HTR-8/SVneo (cell line): ENCODE measurements at places on chromosomes 7 and 10.

DNA sequence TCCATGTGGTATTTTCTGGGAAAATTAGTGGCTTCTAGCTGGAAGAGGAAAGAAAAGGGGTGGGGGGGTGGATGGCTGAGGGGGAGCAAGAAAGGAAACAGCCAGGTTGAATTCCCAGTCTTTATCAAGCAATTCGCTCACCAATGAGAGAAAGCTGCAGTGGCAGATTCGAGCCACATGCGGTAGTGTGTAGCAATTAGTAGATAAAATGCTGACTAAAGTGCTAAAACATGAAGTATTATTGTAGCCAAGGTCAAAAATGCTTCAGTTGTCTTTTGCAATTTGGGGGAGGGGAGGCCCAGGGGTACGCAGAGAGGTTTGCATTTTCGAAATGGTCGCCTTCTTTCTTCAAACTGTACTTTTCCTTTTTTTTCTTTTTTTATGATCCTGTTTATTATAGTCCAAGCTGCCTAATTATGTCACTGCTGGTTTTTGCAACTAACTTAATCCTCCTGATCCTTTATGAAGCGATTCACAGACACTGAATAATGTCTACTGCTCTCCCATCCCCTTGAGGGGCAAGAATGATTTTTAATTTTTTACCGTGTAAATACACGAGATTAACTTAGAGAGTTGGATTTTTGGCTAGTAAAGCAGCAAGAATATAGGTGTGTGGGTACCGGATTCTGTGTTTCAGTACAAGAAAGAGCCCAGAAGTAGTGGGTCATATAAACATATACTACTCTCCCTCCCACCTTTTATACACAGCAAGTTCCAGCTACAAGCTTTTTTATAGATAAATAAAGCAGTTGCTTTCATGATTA is 3.6 kb upstream of the ARID5B start:
- no peak for DNase-seq

- no peak for DNase-seq
Measured at GRCh38 chr10:22029445-22030236, 26.1 kb upstream of the DNAJC1 start.

DNA sequence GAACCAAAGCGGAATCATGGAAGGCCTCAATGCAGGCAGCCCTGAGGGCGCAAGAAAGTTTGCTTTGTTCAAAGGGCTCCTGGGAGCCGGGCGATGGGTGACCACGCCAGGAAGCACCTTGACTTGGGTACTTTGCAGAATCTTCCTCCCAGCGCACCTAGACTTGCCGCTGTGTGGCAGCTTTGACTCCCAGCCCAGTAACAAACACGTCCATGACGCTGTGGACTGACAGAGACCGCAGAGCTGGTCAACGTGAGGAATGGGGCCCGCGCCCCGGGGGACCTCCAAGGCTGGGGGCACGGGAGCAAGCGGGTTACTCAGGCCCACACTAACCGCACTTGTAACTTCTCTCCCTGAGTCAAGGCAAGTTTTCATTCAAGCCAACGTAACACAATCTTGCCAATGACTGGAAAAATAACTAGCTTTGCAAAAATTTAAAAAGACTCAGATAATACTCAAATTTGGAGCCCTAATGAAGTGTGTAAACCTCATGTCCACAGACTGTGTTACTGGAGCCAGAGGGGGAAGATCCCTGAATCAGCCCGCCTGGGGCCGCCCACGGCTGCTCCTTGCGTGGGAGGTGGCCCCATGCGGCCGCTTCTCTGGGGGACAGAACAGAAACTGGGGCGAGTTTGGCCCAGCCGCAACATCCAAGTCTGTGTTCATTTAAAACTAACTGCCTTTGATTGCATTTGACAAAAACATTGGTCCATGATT is 130.8 kb downstream of the DNAJB6 start:
- no peak for DNase-seq

DNA sequence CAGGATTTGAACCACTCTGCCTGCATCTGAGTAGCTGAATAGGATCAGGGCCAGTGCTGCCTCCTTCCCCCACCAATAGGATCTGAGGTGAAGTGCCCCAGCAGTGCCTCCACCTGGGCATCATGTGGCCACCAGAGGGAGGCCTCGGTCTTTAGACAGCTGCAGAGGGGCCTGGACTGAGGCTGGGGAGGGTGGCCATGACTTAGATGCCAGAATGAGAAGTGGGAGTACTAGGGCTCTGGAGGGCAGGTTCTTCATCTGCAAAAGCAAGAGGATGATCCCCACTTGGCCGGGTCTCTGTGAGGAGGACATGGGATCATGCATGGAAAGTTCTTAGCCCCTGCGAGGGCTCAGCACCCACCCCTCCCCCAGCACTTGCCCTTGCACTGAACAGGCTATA is 56.9 kb downstream of the NEUROG3 start:
- peak; percentile 62 for DNase-seq

- DNase-seq = no peak
Measured at GRCh38 chr7:6310271-6310993, 38.0 kb upstream of the CYTH3 start.

- no peak for DNase-seq
Measured at GRCh38 chr7:130957137-130957513, 223.1 kb upstream of the KLF14 start.

DNA sequence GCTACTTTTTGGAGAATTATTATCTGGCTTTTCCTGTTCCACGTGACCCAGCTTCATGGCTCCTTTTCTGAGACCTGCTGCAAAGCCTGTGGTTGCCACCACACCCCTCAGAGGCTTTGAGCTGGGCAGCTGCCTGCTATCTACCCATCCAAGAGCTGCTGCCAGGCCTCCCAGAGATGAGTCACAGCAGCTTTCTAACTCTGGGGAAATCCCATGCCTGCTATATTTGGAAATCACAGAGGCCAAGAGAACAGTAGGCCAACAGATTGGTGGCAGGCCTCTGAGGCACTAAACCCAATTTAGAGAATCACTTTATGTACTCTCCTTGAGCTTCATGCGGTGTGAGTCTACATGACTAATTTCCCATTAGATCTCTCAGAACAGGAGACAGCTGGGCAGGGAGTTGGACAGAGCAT is 35.2 kb downstream of the SGCE start:
- peak; percentile 35 for DNase-seq

- no peak for DNase-seq
Measured at GRCh38 chr7:70005480-70005879, 407.2 kb downstream of the AUTS2 start.

GRCh38 chr7:147513451-147513850 is 1077.1 kb upstream of the C7orf33 start:
- no peak for DNase-seq

DNA sequence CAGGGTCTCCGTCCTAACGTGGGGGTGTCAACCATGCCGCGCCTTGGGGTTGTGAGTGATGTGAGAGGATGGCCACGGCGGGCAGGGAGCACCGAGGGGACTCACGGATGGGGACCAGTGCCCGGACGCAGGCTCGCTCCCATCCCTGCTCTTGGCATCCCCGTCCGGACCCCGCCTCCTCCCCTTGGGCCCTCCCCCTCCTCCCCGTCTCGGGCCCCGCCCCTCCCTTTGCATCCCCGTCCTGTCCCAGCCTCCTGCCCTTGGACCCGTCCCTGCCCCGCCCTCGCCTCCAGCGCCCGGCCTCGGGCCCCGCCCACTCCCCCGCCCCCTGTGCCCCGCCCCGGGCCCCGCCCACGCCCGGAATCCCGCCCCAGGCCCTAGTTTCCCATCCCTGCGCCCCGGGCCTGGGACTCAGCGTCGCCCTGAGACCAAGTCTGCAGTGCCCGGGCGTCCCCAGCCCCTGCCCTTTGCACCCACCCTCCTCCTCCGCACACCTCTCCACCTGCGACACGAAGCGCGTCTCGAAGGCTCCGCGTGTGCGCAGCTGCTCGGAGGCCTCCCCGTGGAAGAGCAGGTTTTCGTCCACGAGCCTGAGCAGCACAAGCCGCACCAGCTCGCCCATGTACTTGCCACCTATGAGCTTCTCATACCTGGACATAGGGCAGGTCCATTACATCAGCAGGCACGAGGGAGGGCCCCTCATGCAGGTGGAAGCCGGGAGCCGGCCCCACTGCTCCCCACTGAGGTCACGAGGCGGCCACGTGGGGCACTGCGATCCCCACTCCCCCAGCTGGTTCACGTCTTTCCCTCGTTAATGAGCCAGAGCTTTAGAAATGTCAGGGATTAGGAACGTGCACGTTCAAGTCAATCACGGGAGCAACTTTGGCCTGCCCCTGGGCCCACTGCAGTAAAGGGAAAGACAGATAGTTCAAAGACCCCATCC is 5.1 kb upstream of the MYL7 start:
- peak; percentile 53 for DNase-seq

DNA sequence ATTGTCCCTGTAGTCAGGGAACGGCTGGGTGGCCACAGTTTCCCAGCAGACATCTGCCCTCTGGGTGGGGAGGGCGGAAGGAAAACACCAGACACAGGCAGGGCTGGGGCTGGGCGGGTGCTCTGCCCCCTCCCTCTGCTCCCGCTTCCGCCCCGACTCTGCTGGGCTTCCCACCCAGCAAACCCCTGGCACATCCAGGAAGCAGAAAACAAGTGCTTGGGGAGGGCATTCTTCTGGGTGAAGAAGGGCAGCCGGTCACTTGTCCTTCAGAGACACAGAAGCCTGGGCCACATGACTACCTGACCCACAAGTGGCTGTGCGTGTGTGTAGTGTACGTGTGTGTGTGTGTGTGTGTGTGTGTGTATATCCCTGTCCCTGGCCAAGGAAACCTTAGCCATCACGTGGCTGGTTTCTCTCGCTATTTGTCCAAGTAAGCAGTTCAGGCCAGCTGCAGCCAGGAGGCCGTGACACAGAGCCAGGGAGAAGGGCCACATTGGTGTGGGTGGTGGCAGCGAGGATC is 77.9 kb downstream of the ZMIZ1 start:
- no peak for DNase-seq
